ENCODE measurements at places on chromosomes 13 and 19. TPM values are rescaled to one million over a fixed set of nuclear protein-coding genes. Genes with fewer than 3 reads are reported as not detected.
A peak's percentile ranks its signal among the peaks of the same experiment; 100 is the strongest.

DNA sequence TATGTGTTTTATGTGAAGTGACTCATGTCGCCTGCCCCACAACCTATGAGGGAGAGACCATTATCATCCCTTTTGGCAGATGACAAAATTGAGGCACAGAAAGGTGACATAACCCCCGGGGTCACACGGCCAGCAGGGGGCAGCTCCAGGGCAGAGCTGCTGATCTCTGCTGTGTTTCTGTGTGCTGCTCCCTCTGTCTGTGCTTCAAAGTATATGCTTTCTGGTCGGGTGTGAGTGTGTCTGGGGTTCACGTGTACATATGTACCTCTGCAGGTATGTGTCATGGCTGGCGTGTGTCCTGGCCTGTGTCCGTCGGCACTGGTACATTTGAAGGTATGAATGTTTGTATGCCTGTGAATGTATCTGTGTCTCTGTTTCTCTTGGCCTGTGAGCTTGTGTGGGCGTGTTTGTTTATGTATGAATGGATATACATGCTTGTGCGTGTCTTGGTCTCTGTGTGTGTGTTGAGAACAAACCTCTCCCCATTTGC lies 7.1 kb downstream of the LIPE start:
- peak; percentile 80 for DNase-seq

- no peak for DNase-seq
These were observed 290.7 kb upstream of the MIR17HG start for GRCh38 chr13:91056746-91057145.

DNA sequence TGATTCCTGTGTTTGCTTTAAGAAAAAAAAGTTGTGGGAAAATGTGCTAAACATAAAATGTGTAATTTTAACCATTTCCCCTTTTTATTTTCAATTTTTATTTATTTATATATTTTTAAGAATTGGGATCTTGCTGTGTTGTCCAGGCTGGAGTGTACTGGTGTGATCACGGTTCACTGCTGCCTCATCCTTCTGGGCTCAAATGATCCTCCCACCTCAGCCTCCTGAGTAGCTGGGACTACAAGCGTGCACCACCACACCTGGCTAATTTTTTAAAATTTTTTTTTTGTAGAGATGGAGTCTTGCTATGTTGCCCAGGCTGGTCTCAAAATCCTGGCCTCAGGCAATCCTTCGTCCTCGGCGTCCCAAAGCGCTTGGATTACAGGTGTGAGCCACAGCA lies 19.0 kb downstream of the CACNG6 start:
- DNase-seq: no peak

GRCh38 chr13:71593566-71593965 lies 273.4 kb downstream of the DACH1 start:
- DNase-seq: no peak

DNA sequence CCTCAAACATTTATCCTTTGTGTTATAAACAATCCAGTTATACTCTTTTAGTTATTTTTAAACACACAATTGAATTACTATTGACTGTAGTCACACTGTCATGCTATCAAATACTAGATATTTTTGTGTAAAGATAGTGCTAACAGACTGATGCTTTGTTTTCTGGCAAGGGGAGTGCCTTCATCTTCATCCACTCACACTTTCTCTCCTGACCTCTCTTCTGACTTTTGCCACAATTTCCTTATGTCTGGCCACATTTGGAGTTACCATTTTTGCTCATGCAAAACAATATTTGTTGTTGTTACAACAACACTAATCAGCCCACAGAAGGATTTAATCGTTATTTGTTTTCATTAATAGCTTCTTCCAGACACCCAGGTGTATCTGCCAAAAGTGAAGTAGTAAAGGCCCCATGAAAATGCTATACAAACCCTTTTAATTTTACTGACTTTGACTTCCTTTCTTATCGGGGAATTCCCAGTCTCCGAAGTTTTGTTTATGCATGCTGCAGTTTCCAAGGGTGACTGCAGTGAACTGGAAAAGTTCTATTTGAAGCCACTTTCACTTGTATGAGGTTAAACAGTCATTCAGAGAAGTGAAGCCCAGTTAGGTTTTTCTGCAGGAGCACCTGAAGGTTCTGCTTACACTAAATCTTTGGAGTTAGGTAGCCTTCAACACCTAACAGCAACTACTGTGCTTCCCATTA lies 66.1 kb upstream of the FRY start:
- no peak for DNase-seq

DNA sequence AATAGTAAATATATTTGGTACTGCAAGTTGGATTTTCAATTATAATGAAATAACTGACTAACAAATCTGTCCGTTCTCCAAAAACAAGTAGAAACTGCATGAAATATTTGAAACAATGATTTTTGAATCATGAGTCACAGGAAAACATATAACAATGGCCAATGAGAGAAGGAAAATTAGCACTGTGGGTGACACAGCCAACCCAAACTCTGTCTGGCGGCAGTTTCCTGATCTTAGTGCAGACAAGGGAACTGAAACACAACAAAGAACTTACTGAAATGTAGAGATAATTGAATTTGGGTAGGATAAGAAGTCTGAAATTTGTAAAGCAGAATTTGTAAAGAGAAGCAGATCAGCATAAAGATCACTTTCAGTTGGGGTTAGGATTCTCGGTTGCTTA lies 2743.3 kb upstream of the PCDH20 start:
- no peak for DNase-seq

DNA sequence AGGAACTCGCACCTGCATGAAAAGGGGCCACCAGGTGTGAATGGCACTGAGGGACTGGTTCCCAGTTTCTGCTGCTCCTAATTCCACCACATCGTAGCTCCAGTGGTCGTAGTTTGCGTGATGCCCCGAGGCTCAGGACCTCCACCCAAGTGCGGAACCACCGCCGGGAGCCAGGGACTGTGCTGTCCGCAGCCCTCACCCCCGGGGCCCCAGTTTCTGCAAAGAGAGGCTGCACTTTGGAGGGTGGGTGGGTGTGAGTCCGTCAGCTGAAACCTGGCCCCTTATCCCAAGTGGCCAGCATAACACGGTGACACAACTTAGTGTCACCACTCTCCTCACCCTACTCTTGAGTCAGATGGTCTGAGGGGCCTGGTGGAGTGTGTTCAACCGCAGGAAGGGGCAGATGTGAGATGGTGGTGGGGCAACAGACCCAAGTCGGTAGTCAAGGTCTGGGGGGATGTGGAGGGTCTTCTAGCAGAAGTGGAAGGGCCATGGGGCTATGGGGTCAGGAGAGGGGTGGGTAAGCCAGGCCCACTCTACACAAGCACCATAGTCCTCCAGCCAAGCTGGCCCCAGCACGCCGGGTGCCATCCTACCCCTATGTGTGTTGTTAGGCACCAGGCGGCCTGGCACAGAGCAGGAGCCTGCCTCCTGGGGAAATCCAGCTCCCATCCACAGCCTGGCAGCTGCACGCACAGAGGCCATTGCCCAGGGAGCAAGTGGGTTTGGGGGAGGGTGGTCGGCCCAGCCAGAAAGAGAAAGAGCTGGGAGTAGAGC lies 1301.6 kb downstream of the UQCRFS1 start:
- no peak for DNase-seq

DNA sequence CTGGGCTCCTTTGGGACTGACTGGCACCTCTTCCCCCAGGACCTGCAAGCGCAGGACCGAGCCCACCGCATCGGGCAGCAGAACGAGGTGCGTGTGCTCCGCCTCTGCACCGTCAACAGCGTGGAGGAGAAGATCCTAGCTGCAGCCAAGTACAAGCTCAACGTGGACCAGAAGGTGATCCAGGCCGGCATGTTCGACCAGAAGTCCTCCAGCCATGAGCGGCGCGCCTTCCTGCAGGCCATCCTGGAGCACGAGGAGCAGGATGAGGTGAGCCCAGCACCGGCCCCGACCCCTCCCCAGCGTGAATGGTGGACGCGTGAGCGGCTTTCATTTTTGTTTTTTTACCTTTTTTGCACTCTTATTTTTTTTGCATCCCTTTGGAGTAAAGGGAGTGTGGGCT lies 56.0 kb upstream of the LDLR start:
- DNase-seq: no peak

GRCh38 chr19:19661675-19662251 lies 1.7 kb downstream of the ATP13A1 start:
- DNase-seq: peak; percentile 66

DNA sequence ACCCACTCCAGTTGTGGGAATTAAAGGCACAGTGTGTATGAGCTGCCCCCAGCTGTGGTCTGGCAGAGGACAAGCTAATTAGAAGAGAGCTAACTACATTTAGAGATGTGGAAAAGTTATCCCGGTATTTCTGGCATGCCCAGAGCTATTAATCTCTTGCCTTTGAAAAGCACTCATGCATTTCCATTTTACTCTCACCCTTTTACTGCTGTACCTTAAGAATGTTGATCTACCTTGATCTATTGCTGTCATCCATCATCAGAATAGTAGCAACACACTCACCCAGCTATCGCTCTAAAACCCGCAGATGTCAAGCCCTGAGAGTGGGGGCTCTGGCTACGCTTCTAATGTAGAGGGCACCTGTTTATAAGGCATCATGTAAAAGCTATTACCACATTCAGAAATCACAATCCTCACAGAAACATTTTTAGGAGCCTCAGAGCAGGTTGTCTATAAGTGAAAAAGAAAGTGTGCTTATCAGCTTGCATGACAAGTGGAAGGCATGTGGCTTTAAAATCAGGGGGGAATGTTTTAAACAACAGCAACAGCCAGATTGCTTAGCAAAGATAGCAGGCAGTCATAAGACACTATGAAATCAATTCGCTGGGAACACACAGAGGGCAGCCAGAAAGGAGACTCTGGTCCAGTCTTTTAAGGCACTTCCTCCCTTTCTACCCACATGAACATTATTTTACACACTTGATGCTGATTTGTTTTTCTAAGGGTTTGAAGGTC lies 224.2 kb upstream of the IRS2 start:
- no peak for DNase-seq

- DNase-seq: no peak
These were observed 146.8 kb downstream of the STK24 start for GRCh38 chr13:98429977-98430736.

DNA sequence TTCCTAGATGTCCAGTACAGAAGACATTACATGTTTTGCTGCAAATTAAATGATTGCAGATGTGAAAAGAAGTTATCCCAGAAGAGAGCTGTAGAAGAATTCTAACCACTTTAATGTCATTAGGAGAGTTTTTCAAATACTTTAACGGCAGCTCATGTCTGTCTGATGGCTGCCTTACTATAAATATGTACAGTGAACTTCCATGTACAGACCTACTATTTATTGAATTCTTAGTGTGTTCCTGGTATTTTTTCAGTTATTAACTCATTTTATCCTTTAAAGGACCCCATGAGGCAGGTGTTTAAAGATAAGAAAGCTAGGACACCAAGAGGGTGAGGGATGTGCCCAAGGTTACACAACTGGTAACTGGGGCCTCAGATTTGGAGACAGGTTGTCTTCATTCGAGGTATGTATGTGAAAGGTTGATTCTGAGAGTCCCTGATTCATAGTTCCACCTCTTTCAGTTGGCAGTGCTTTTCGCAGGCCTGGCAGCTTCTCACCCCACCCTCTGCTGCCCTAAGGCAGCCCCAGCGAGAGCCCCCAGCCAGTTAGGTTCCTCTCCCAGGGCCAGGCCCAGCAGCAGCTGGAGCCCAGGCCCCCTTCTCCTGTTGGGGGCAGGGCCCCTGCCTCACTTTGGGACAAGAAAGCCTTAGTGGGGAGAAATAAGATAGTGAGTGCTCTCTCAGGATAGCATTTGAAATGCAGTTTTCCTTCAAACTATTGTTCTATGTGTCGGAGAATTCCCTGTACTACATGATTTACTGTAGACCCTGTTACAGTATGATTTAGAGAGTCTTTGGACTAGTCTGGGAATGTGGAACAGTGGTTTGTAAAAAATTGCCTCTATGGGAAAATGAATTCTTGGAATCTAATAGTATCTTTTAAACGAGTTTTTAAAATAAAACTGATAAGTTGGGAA lies 67.7 kb upstream of the TEX29 start:
- DNase-seq: no peak

DNA sequence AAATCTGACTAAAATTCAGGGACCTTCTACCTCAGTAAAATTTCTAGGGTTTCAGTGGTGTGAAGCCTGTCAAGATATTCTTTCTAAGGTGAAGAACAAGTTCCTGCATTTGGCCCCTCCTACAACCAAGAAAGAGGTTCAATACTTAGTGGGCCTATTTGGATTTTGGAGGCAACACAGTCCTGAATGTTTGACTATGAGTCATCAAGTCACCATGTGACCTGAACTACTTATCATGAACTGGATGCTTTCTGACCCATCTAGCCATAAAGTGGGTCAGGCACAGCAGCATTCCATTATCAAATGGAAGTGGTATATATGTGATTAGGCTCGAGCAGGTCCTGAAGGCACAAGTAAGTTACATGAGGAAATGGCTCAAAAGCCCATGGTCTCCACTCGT lies 163.0 kb upstream of the IRS2 start:
- no peak for DNase-seq

DNA sequence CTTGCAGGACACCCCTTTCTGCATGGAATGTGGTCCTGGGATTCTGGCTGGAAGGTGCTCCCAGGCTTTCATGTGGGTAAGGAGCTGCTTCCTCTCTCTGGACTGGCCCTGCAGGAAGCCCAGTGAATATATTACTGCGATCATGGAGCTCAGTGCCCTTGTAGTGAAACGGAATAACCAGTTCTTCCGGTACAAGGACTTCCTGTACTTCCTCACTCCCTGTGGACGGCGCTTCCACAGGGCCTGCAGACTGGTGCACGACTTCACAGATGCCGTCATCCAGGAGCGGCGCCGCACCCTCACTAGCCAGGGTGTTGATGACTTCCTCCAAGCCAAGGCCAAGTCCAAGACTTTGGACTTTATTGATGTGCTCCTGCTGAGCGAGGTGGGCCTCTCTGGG lies 8.0 kb downstream of the CYP4F8 start:
- DNase-seq: no peak

- no peak for DNase-seq
These were observed at the start of gene HCN2 for GRCh38 chr19:589693-590395. Gene HCN2, plus strand, starts transcription at chr19:589881. Its CDS starts 65 bp downstream, at chr19:589946.

Gene ARRDC5
- not detected for total RNA-seq

Gene TMEM143
- total RNA-seq: 7.7 TPM

Gene TMC4
- 0.24 TPM for total RNA-seq

Gene CERS1
- total RNA-seq: 2.3 TPM

Gene PSMC4
- total RNA-seq: 160 TPM

Gene HSH2D
- total RNA-seq: 0.69 TPM

Gene LILRA1
- total RNA-seq: not detected
